Pancreas (tissue), 10 donors: ENCODE measurements at places on chromosomes 5 and 9. TPM values are rescaled to one million over a fixed set of nuclear protein-coding genes. Genes with fewer than 3 reads are reported as not detected.
A peak's percentile ranks its signal among the peaks of the same experiment; 100 is the strongest.

- H3K27ac ChIP-seq = no peak overlapping the region
- H3K4me1 ChIP-seq = no peaks in the 10 kb centered on the region
- no peaks in the 10 kb centered on the region for H3K36me3 ChIP-seq
- H3K4me3 ChIP-seq = no peak overlapping the region
- no peaks in the 10 kb centered on the region for H3K27me3 ChIP-seq
These were observed 6.6 kb upstream of the COMMD10 start for GRCh38 chr5:116078199-116078598.

GRCh38 chr9:132154863-132155567 lies 6.8 kb upstream of the NTNG2 start:
- no peaks in the 10 kb centered on the region for H3K4me1 ChIP-seq
- H3K27me3 ChIP-seq = no peaks in the 10 kb centered on the region
- no peaks in the 10 kb centered on the region for H3K36me3 ChIP-seq
- no peak overlapping the region for H3K27ac ChIP-seq

DNA sequence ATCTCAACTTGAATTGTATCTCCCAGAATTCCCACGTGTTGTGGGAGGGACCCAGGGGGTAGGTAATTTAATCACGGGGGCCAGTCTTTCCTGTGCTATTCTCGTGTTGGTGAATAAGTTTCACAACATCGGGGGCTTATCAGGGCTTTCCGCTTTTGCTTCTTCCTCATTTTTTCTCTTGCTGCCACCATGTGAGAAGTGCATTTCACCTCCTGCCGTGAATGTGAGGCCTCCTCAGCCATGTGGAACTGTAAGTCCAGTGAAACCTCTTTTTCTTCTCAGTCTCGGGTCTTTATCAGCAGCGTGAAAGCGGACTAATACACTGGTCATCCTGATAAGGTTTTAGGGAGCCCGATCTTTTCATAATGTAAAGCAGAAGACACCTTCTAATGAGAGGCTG lies 687.0 kb upstream of the FTMT start:
- no peak overlapping the region for H3K4me3 ChIP-seq
- DNase-seq = no peak
- H3K4me1 ChIP-seq = no peaks in the 10 kb centered on the region
- H3K36me3 ChIP-seq = no peaks in the 10 kb centered on the region

GRCh38 chr5:151470439-151470838 lies 23.0 kb downstream of the SLC36A1 start:
- DNase-seq = no peak
- no peaks in the 10 kb centered on the region for H3K27me3 ChIP-seq
- no peak overlapping the region for H3K27ac ChIP-seq
- H3K36me3 ChIP-seq = no peaks in the 10 kb centered on the region
- H3K4me3 ChIP-seq = no peak overlapping the region
- peaks cover 11% of the 10 kb centered on the region for H3K4me1 ChIP-seq

DNA sequence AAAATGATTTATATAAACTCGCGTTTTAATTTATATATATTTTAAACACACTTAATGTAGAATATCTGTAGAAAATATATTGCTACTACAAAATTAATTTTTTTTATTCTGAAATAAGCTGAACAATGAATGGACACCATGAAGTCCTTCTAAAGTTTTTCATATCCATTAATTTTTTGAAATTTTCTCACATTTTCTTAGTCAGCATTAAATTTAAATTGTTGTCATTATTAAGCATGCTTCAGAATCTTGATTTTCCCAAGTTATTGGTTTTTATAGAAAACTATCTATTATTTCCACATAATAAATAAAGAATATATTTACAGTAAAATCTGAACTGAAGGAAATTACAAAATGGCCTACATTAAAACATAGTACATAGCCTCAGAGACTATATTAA lies 1314.9 kb upstream of the CDH6 start:
- H3K27me3 ChIP-seq = no peaks in the 10 kb centered on the region
- no peaks in the 10 kb centered on the region for H3K36me3 ChIP-seq
- DNase-seq = no peak
- H3K4me1 ChIP-seq = no peaks in the 10 kb centered on the region
- no peak overlapping the region for H3K4me3 ChIP-seq

The PCDHB10 gene
- total RNA-seq = 0.49 TPM

The NR5A1 gene
- total RNA-seq = 0.28 TPM

- no peak overlapping the region for H3K27ac ChIP-seq
- H3K27me3 ChIP-seq = no peaks in the 10 kb centered on the region
- H3K4me1 ChIP-seq = no peaks in the 10 kb centered on the region
- DNase-seq = no peak
- H3K4me3 ChIP-seq = no peak overlapping the region
- no peaks in the 10 kb centered on the region for H3K36me3 ChIP-seq
These were observed 55.3 kb upstream of the MTAP start for GRCh38 chr9:21747175-21747574.

DNA sequence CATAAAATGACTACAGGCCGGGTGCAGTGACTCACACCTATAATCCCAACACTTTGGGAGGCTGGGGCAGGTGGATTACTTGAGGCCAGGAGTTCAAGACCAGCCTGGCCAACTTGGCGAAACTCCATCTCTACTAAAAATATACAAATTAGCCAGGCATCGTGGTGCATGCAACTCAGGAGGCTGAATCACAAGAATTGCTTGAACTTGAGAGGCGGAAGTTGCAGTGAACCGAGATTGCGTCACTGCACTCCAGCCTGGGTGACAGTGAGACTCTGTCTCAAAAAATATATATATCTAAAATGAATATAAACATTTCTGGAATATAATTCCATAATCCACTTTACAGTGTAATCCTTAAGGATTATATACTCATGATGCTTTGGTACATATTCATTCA lies 66.5 kb downstream of the TEX10 start:
- H3K4me3 ChIP-seq = no peak overlapping the region
- H3K27me3 ChIP-seq = no peaks in the 10 kb centered on the region
- no peak for DNase-seq
- H3K27ac ChIP-seq = no peak overlapping the region
- H3K36me3 ChIP-seq = peaks cover 6% of the 10 kb centered on the region

- H3K4me3 ChIP-seq = no peak overlapping the region
- no peaks in the 10 kb centered on the region for H3K4me1 ChIP-seq
- DNase-seq = no peak
- H3K36me3 ChIP-seq = no peaks in the 10 kb centered on the region
- H3K27ac ChIP-seq = no peak overlapping the region
- H3K27me3 ChIP-seq = no peaks in the 10 kb centered on the region
These were observed 80.1 kb downstream of the ITGA1 start for GRCh38 chr5:52867809-52868208.

DNA sequence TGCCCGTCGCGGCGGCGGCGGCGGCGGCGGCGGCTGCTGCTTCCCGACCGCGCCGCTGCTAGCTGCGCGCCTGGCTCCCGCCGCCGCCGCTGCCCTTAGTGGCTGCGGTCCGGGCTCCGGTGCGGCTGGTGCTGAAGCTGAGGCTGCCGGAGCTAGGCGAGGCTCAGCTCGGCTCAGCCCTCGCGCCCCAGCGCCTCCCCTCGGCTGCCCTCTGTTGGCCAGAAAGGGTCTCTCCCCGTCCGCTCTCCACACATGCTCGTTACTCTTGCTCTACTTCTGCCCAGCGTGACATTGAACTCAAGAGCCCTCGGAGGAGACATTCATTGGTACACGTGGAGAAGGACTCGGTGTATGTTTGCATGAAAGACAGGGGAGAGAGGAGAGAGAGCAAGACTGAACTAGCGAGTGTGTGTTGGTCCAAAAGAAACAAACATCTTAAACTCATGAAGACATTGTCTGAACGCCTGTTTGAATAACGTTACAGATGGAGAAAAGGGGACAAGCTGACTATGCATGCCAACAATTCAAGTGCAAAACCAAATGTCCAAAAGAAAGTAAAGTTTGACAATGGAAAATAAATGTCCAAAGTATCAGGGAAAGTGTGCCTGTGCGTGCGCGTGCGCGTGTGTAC lies at the start of gene HCN1:
Gene HCN1, minus strand, starts transcription at position 175 of the 631 bp plus-strand sequence.
- H3K27me3 ChIP-seq = no peaks in the 10 kb centered on the region
- H3K4me1 ChIP-seq = peaks cover 3% of the 10 kb centered on the region
- no peaks in the 10 kb centered on the region for H3K36me3 ChIP-seq
- no peak within 1 kb of the TSS for H3K27ac ChIP-seq
- peak within 1 kb of the TSS; percentile 45 for H3K4me3 ChIP-seq

DNA sequence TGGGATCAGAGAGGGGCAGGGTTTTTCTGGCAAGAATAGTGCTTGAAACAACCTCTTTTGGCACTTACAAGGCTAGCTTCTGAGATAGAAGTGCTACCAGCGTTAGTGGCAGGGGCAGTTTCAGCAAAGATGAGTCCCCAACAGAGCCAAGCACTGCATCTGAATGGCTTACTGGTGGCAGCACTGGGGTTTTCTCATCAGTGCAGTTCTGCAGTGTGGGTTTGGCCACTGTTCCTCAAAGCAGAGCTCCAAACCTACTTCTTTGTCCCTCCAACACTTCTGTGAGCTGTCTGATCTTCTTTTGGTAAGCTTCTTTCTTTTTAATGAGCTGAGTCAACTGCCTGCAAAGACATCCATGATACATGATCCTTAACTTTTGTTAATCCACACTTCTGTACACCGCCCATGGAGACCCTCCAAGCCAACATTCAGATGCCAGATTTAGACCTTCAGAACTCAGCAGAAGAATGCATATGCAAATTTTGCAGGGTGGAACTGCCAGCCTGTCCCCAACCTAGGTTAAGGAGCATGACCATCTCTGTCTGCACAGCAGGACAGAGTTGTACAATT lies 29.9 kb upstream of the FSTL4 start:
- no peaks in the 10 kb centered on the region for H3K36me3 ChIP-seq
- no peak for DNase-seq
- no peaks in the 10 kb centered on the region for H3K4me1 ChIP-seq

GRCh38 chr5:113574417-113574816 lies 60.9 kb downstream of the YTHDC2 start:
- H3K27me3 ChIP-seq = no peaks in the 10 kb centered on the region
- no peaks in the 10 kb centered on the region for H3K36me3 ChIP-seq
- H3K4me1 ChIP-seq = no peaks in the 10 kb centered on the region
- no peak for DNase-seq
- H3K4me3 ChIP-seq = no peak overlapping the region

GRCh38 chr5:151694035-151694485 lies 7.3 kb upstream of the SPARC start:
- no peak for DNase-seq
- no peaks in the 10 kb centered on the region for H3K36me3 ChIP-seq
- no peak overlapping the region for H3K27ac ChIP-seq
- H3K27me3 ChIP-seq = no peaks in the 10 kb centered on the region

- H3K4me3 ChIP-seq = no peak overlapping the region
- no peaks in the 10 kb centered on the region for H3K4me1 ChIP-seq
- DNase-seq = no peak
- H3K27ac ChIP-seq = peak overlapping the region; percentile 8
These were observed 97.8 kb upstream of the IQGAP2 start for GRCh38 chr5:76305269-76305668.

The PTPRD gene
- total RNA-seq = 10.5 TPM

- no peaks in the 10 kb centered on the region for H3K4me1 ChIP-seq
- no peaks in the 10 kb centered on the region for H3K27me3 ChIP-seq
These were observed 200.7 kb upstream of the TBC1D2 start for GRCh38 chr9:98456156-98456613.

DNA sequence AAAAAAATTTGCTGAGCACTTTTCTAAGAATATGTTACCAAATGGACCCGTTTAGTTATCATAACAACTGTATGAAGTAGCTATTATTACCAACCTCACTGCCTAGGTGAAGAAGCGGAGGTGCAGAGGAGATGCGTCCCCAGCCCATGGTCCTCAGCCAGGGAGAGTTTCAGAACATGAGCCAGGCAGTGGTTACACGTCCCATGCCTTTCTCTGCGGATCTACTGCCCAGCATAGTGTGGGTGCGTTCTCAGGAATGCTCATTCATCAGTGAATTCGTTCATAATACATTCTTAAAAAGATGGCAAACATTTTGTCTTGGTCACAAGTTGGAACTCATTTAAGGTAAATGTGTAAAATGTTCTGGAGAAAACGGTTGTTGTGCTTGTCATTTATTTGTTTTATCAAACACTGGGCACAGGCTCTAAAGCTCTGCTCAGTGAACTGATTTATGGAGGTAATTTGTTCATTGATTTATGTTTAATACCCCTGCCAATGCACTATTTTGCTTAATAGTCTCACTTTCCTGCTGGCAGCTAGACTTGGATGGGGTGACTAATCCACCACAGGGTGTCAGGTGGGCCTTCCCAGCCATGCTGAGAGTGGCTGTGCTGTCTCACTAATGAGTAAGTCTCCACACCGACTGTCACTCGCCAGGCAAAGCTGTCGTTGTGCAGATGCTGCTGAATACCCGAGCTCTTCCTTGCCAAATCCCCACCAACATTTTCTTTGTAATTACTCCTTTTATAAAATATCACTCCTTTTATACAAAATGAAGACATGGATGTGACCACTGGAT lies 248.8 kb downstream of the TENT4A start:
- no peaks in the 10 kb centered on the region for H3K27me3 ChIP-seq
- H3K27ac ChIP-seq = no peak overlapping the region
- no peaks in the 10 kb centered on the region for H3K36me3 ChIP-seq
- H3K4me3 ChIP-seq = no peak overlapping the region

- no peaks in the 10 kb centered on the region for H3K27me3 ChIP-seq
- no peak for DNase-seq
- H3K4me1 ChIP-seq = peaks cover 26% of the 10 kb centered on the region
- H3K36me3 ChIP-seq = peaks cover 9% of the 10 kb centered on the region
These were observed at the start of gene SELENOP for GRCh38 chr5:42811591-42812446. SELENOP (minus strand) TSS chr5:42811892; CDS start chr5:42808353, 3,539 bp downstream.

DNA sequence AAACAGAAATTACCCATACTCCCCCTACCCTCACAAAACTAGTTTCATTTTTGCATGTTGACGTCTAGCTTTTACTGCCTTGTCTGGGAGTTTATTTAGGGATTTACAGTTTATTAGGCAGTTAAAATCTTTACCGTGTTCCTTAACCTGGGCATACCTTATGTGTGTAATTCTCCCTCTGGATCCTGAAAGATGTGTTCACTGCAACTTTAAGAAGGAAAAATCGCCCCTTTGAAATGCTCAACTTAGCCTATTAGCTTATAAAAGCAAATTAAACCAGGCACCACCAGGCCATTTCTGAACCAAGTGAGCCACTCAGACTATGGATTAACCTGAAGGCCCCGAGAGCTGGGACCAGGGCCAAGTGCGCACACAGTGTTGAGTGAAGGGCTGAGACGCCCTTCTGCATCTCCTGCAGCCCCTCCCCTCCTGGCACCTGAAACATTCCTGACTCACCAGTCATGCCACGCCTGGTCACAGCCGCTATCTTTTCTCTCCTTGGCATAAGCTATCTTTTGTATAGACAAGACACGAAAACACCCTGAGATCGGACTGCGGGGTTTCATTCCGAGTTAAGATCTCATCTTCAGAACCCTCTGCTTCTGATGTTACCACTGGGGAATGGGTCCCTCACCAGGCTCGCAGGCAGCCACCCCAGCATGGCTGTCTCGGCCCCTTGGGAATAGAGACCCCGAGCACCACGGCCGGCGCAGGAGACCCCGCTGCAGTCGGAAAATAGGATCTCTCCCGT lies 111.9 kb downstream of the ROR2 start:
- no peak overlapping the region for H3K27ac ChIP-seq
- DNase-seq = peak; percentile 67
- no peaks in the 10 kb centered on the region for H3K27me3 ChIP-seq
- H3K36me3 ChIP-seq = no peaks in the 10 kb centered on the region

DNA sequence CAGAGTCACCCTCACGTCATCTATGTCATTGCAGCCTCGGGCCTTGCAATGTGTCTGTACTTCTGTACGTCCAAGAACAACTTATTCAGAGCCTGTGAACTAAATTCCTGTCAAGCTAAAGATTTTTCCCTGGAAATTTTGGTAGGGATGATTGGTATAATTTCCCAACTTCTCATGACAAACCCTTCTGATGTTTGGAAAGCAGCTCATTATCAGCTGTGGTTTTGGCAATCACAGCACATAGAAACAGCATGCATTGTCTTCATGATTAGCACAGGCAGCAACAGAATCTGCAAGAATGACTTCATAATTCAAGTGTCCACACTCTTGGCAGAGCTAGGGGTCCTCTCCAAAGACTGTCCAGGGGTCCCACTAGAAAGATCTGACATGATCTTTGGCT lies 49.5 kb downstream of the APBA1 start:
- no peak overlapping the region for H3K27ac ChIP-seq
- no peaks in the 10 kb centered on the region for H3K4me1 ChIP-seq
- H3K4me3 ChIP-seq = no peak overlapping the region
- H3K27me3 ChIP-seq = no peaks in the 10 kb centered on the region
- H3K36me3 ChIP-seq = no peaks in the 10 kb centered on the region
- DNase-seq = no peak
